ENCODE measurements at places on chromosomes 16 and 17. TPM values are rescaled to one million over a fixed set of nuclear protein-coding genes. Genes with fewer than 3 reads are reported as not detected.
A peak's percentile ranks its signal among the peaks of the same experiment; 100 is the strongest.

DNA sequence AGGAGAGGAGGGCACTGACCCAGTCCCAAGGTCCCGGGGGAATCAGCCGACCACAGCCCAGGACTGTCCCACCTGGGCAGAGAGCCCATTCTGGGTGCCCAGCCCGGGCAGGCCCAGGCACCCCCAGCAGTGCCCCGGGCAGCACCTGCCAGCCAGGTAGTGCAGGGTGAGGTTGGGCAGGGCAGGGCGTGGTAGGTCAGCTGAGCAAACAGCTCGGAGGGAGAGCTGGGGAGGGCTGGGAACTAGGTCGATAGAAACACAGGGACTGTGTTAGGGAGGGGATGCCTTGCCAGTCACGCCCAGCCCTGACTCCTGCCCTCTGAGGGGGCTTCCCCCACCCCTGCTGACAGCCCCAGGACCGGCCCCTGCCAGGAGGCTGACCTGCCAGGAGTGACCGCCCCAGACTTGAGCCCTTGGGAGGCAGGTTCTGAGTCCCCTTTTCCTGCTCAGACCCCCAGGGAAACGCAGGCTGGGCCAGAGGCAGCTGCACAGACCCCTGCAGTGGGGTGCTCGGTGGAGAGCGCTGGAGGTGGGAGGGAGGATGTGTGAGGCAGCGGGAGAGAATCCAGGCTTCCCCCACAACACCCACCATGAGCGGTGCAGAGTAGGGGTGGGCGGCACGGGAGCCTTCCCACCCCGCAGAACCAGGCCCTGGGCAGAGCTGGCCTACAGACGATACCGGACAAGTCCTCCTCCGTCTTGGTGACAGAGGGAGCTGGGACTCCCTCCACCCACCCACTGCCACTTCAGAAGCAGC lies 4.7 kb downstream of the HS3ST6 start:
- peaks cover 1% of the 10 kb centered on the region for H3K4me1 ChIP-seq
- no peak for DNase-seq
- no peak overlapping the region for H3K27ac ChIP-seq
- no peaks in the 10 kb centered on the region for H3K36me3 ChIP-seq

DNA sequence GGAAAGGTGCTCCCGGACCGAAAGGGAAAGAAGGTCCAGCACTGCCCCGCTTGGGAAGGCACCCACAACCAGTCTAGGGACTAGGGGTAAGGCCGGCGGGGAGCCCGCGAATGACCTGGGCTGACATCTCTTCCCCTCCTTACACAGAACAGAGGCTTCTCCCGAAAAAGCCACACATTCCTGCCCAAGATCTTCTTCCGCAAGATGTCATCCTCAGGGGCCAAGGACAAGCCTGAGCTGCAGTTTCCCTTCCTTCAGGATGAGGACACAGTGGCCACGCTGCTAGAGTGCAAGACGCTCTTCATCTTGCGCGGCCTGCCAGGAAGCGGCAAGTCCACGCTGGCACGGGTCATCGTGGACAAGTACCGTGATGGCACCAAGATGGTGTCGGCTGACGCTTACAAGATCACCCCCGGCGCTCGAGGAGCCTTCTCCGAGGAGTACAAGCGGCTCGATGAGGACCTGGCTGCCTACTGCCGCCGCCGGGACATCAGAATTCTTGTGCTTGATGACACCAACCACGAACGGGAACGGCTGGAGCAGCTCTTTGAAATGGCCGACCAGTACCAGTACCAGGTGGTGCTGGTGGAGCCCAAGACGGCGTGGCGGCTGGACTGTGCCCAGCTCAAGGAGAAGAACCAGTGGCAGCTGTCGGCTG lies 1.5 kb downstream of the CNP start:
- peak overlapping the region; percentile 89 for H3K27ac ChIP-seq
- H3K36me3 ChIP-seq, result peaks cover 51% of the 10 kb centered on the region
- no peak for DNase-seq

DNA sequence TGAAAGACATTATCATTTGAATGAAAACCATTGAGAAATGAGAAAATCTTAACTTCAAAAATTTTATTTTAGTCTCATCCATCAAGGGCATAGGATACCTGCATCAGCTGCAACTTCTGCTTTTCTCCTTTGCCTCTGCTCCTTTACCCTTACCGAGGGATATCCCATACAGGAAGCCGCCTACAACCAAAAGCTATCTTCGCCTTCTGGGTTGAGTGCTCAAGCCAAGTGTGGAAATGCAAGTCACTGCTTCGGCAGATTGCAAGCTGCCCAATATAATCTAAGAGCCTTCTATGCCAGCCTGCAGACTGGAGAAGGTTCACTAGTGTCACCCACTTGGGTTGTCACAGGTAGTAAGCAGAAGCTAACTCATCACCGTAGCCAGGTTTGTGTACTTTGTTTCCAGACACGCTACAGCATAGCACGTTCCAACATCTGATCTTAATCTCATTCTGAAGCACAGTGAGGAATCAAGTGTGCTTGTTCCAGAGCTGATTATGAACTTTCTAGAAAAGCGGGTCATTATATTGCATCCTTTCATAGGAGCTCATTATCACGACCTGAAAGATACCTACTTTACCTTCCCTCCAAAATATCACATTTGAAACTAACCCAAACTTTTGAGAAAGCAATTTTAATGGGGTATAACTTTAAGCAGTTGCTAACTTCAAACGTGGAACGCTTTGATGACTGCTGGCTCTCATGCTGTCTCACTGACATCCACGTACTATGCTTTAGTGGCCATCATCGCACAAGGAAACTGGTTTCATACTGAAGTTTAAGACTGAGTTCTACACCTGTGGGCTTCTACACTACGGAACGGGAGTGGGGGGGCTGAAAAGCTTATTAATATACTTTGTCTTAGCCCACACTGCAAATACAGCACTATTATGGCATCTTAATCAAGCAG lies 8.0 kb upstream of the UNK start:
- no peaks in the 10 kb centered on the region for H3K27me3 ChIP-seq
- peak overlapping the region; percentile 34 for H3K27ac ChIP-seq
- peak overlapping the region; percentile 94 for H3K4me3 ChIP-seq
- peaks cover 40% of the 10 kb centered on the region for H3K4me1 ChIP-seq

- H3K4me1 ChIP-seq, result peaks cover 88% of the 10 kb centered on the region
- DNase-seq, result peak; percentile 79
- no peaks in the 10 kb centered on the region for H3K27me3 ChIP-seq
- H3K4me3 ChIP-seq, result peak overlapping the region; percentile 62
These were observed 1.6 kb downstream of the MYO1C start for GRCh38 chr17:1490643-1491442.

GRCh38 chr16:85916141-85916890 lies 17.4 kb downstream of the IRF8 start:
- peak; percentile 44 for DNase-seq
- H3K4me1 ChIP-seq, result peaks cover 5% of the 10 kb centered on the region
- H3K27ac ChIP-seq, result no peak overlapping the region
- H3K4me3 ChIP-seq, result no peak overlapping the region
- H3K36me3 ChIP-seq, result peaks cover 3% of the 10 kb centered on the region
- H3K27me3 ChIP-seq, result no peaks in the 10 kb centered on the region

GRCh38 chr17:65013613-65014391 lies 42.7 kb downstream of the GNA13 start:
- H3K36me3 ChIP-seq, result peaks cover 48% of the 10 kb centered on the region
- no peak overlapping the region for H3K4me3 ChIP-seq
- no peak for DNase-seq
- H3K4me1 ChIP-seq, result peaks cover 12% of the 10 kb centered on the region
- H3K27me3 ChIP-seq, result no peaks in the 10 kb centered on the region

Gene ICAM2
- 26.1 TPM for total RNA-seq

Gene TMEM132E
- total RNA-seq, result not detected

Gene SEPTIN12
- not detected for total RNA-seq

Data from heart right ventricle (tissue), 16 donors.